DND-41 (cell line): ENCODE measurements at places on chromosomes 11 and 22.

DNA sequence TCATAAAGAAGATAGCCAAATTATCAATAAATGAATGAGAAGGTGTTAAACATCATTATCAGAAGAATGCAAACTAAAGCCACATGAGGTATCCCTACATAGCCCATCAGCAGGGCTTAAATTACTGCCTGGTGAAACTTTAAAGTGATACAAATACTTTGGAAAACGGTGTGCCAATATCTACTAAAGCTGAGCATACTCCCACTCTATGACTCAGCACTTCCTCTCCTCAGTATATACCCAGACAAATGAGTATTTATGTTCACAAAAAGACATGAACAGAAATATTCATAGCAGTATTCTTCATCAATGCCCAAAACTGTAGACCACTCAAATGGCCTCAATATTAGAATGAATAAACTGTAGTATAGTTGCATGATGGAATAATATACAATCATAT, 284.6 kb upstream of the ZC3H12C start:
- no peak for DNase-seq

DNA sequence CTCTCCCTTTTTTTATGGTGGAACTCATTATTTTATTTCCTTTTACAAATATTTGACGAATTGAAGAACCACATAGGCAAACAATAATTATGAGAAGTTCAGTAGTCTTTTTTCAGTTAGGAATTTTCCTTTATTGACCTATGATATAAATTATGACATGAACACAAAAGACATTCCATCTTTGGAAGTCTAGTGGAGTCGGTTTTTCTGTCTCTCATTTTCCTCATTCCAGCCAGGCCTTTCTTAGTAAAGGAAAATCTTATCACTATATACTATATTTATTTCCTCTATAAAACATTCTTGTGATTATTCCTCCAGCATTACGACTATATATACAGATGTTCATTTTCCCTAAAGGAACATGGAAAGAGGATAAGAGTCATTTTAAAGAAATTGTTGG, 1046.1 kb downstream of the DLG2 start:
- no peak for DNase-seq

DNA sequence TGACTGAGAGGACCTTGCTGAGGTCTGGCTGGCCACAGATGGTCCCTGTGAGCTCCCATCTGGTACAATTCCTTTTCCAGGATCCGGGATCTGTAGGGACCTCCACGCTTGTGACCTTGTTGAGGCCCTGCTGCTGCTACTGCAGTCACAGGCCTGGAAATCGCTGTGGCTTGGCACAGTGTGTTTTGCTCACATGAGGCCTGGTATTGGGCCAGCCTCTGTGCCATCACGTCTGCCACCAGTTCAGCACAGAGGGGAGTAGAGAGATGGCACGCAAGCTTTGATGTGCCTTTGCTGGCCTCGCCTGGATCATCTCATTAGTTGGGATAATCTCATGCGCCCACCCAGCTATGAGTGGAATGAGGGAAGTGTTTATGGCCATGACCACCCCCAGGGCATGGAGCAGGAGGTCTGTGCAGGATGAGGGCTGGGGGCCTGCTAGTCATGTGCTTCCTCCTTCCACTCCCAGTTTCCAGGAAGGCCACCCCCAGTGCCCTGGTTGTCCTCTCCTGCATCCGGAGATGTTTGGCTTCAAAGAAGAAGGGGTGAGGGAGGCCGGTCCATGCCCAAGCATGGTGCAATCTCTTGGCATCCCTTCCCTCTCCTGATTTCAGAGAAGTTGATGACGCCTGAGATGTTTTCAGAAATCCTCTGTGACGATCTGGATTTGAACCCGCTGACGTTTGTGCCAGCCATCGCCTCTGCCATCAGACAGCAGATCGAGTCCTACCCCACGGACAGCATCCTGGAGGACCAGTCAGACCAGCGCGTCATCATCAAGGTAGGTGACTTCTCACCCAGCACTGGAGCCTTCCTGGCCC, 22.4 kb downstream of the DERL3 start:
- DNase-seq, result no peak

DNA sequence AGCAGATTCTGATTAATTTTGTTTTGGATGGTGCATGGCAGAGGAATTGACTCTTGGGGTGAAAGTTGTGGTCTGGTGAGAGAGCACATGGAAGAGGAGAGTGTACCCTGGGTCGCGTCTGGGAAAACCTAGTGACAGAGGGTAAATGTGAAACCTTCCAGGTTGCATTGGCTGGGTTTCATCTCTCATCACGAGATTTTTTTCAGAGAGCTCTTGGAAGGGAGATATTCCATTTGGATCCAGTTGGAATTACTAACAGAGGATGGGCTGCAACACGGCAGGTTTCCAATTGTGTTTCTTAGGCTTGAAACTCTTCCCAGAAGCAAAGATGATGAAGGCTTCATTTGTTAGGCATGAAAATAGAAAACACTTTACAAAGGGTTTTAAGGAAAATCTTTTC, 109.7 kb upstream of the MTMR2 start:
- DNase-seq, result no peak

DNA sequence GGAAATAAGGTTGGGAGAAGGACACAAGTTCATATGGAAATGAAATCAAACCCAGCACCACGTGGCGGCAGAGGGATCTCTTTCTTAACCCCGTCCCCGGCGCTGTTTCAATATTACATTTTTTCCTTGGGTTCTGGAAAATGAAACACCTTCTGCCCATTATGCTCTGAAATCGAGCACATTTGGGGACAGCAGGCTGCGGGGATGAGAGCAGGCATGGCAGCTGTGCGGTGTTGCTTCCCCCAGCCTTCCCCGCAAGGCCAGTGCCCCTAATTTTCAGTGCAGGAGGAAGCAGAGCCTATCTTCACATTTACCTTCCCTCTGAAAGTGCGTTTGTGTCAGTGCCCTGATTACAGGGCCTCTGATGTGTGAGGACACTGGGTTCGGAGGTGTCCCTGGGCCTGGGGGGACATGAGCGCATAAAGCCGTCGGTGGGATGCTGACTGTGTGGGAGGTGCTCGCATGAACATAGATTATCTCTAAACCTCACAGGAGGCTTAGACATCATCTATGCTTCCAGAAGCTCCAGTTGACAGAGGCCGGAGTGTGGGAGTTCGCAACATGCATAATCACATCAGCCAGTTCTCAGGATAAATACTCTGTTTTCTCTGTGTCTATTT, 921.3 kb downstream of the BRD1 start:
- no peak for DNase-seq

- DNase-seq, result peak; percentile 66
Observed at GRCh38 chr11:61814247-61814957, 2.4 kb downstream of the FADS1 start.

- DNase-seq, result no peak
Observed at GRCh38 chr11:65301491-65302329, 13.0 kb upstream of the CDC42EP2 start.

- no peak for DNase-seq
Observed at GRCh38 chr11:12472401-12473005, 95.1 kb downstream of the PARVA start.

GRCh38 chr11:13000721-13001120, 8.4 kb upstream of the RASSF10 start:
- no peak for DNase-seq

DNA sequence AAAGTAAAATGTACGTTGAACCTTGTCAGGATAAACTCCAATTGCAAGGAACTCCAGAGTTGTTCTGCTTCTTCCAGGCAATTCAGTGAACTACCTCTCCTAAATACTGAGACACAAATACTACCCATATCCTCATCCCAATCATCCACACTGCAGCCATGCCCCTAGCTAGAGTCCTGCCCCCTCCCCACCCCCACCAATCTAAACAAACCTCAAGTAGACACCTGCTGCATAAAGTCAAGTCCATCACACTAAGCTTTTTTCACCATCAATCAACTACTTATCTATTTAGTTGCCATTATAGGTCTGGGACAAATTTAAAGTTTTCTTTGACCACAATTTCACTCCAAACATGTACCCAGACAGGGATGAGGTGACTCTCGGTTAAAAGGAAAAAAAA, 93.2 kb upstream of the APOA1 start:
- no peak for DNase-seq

DNA sequence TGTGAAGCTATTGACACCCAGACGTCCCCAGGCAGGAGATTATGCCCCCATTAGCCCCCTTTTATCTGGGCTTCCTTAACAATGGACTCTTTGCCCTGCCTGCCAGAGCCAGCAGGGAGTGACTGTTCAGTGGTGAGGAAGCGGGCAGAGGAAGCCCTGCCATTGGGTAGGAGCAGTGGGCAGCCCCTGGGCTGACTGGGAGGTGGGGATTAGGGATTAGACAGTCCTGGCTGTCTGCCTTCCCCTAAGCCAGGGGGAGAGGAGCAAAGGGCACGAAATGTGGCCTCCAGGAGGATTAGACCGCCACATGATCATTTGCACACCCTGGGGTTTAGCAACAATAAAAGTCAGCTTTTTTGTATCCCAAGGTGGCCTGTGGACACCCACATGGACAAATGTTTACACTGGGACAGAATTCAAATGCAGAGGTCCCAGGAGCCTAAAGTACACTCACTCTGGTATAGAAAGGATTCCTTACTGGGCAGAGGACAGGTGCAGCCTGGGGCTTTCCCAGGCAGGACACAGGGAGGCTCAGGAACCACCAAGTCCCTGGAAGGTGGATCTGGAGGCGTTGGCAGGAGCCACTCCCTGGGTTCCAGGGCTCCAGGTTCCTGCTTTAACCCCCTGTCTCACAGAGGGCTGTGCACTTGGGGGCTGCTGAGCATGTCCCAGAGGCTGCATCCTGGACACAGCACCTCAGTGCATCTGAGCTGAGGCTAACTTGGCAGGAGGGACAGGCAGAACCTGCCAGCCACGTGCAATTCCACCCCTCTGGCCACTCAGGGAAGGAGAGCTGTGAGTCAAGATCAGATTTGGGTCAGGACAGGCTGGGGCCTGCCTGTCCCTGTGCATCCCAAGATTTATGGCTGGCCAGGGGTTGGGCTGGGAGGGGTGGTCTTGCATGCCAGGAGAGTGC, 2.1 kb downstream of the PNPLA3 start:
- no peak for DNase-seq

DNA sequence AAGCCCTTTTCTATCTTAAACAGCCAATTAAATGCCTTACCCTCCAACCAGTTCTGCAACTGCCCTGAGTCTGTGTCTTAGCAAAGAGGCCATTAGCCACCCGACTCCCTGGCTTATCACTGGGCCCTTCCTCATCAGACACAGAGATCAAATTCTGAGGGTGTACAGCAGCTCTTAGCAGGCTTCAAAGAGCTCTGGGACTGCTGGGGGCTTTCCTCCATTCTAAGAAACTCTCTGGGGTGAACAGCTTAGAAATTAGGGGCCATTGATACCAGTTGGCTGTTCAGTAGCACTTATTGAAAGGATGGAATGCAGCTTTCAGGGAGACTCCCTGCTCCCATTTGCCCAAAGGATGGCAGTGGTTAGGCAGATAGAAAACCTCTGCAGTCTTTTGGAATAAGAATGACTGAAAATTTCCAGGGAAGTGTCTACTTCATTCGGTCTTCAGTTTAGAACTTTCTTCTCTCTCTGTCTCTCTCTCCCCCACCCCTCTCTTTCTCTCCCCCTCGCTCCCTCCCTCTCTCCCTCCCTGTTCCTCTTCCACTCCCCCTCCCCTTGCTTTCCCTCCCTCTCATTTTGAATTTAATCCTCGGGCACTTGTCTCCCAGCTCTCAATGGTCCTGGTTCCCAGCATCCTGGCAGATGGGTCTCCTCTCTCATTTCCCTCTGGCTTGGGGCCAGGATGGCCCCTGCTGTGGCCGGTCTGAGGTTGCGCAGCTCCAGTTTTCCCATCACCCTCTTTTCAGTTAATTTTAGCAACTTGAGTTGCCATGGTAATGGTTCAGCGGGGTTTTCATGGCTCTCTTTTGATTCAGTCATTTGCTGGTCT, 76.4 kb downstream of the COMMD9 start:
- DNase-seq, result no peak

DNA sequence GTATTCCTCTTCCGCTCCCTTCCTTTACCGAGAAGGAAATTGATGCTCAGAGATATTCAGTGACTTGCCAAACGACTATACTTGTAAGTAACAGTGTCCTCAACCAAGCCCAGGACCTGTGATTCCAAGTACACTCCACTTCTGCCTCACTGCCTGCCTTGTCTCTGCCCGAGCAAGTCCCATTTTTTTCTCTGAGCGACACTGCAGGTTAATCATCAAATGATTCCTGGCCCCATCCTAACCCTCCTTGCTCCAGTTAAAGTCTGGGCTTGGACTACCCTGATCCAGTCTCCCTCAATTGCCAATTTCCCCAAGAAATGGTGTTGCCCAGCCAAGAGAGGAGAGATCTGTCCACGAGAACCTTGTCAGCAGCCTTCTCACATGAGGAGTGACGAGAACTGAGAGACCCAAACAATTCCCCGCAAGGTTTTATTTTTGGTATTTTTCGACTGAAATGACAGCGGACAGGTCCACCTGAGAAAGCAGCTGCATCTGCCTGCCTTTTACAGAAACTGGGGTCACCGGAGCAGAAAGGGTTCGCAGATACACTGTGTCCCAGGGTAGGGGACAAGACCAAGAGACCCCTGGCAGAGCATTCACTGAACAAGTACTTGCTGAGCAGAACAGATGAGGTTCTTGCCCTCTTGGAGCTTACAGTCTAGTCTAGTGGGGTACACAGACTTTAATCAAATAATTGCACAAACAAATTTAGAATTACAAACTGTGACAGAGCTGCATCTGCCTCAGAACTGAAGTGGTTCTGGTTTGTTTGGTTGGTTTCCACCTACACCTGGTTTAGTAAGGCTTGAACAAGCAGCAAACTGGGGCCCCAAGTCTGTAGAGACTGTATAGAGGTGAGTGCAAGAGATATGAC, 11.4 kb downstream of the POU2AF1 start:
- DNase-seq, result no peak

- DNase-seq, result no peak
Observed at GRCh38 chr11:33532257-33532656, 168.4 kb downstream of the C11orf91 start.

DNA sequence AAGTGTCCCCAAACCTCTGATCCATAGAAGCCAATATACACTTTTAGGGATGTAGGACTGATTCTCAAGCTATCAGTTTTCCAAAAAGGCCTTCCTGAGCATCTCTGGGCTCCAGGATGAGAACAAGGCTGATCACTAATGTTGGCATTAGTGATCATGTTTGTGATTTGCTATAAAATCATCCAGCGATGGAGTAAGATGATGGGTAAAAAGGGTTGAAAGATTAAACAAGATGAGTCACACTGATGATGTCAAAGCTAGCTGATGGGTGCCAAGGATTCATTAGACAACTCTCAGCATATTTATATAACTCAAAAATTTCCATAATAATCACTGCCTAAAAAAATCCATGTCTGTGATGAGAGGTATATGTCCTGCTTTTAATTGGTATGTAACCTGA, 42.8 kb downstream of the ZNF280B start:
- DNase-seq, result no peak

GRCh38 chr22:39349506-39349966, 255 bp upstream of the SYNGR1 start:
- DNase-seq, result peak; percentile 59
